ENCODE measurements at places on chromosomes 11 and 22.

GRCh38 chr11:117435326-117435725 lies 107.7 kb downstream of the CEP164 start:
- no peak for DNase-seq

DNA sequence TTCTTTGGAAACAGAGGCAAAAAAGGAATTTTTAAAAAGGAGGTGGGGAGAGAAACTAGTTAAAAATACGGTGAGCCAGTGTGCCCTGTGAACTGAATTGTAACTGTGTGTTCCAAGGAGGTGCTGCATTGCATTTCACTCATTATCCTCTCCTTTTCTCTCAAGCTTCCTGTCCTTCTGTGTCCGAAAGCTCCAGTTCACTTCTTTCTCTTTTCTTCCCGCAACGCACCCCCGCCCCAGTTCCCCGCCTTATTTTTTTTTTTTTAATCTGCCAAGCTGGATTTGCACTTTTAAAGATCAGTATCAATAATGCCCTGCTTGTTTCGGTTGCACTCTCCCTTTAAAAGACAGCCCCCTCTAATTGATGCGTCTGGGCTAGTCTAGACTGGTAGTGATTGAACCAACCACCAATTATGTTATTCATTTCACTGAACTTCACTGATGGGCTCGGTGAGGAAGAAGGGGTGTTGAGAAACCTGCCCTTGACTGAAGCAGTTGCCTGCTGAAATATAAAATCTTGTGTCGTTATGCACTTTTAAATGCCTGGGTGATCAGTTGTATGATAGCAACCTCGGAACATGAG lies 18.5 kb downstream of the BLID start:
- DNase-seq: peak; percentile 74

DNA sequence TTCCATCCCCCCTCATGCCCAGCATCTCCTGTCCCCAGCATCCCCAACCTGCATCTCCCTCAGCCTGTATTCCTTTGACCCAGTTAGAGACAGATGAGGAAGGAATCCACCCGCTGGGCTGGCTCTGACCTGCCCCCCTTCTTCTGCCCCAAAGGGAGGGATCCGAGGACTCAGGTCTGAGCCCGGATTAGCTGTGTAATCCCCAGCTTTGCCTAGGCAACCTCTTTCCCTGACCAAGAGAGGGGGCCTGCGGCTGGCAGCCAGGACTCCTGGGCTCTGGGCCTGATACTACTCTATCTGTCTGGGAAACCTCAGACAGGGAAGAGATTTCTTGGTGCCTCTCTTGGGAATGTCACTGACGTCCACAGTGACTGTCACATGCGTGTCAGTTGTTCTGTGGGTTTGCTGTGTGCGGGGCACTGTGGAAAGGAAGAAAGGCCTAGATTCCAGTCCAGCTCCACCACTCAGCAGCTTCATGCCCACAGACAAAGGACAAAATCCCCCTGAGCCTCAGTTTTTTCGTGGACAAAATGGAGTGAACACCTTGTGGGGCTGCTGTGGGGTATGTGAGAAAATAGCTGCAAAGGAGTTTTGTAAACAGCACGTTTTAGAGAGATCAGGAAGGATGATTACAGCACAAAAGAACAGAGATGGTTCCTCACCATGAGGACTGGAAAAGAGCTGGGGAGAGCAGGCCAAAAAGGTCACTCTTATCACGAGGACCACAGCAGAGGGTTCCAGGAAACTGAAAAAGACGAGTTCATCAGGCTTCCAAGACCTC lies 1.3 kb upstream of the NDUFV1 start:
- DNase-seq: no peak

DNA sequence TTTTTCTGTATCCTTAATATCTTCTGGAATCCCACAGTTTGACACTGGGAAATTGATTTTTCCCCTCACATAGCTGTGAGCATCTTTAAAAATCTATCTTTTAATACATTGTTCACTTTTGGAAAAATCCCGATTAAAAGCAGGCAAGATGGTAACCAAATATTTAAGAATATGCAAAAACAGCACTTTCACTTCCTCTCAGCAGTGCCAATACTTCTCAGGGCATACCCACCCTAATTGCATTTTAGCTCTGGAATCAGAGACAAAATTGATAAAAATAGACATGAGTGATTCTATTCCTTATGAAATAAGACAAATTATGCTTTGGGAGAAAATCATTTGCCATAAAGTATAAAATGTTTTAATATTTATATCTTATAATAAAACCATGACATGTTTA lies 168.5 kb upstream of the CCDC90B start:
- no peak for DNase-seq

- peak; percentile 51 for DNase-seq
Measured at GRCh38 chr11:106087815-106088435, 10.5 kb downstream of the AASDHPPT start.

DNA sequence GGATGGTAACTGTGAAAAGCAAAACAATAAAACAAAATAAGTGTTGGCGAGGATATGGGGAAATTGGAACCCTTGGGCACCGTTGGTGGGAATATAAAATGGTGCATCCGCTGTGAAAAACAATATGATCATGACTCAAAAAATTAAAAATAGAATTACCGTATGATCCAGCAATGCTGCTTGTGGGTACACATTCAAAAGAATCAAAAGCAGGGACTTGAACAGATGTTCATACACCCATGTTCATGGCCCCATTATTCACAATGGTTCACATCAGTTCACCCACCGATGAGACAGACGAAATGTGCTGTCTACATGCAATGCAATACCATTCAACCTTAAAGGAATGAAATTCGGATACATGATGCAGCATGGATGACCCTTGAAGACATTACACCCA lies 1.2 kb upstream of the DERL3 start:
- DNase-seq: no peak

DNA sequence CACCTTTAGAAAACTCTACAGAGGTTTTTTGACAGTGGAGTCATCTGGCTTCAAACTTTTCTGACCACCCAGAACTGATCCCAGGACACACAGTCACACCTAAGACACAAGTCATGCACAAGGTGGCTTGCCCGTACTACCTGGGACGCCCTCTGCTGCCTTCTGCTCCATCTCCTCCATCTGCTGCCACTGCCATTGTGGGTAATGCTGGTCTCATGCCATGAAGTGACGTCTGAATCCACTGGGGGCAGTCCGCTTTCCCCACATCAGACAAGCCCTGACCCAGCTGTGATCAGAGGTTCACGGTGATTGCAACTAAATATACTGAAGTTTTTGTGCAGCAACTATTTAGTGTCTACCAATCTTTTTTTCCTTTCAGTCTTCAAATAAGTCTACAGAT lies 5.4 kb upstream of the NDUFS8 start:
- no peak for DNase-seq

- no peak for DNase-seq
Measured at GRCh38 chr11:48003926-48004325, 23.6 kb downstream of the PTPRJ start.

- DNase-seq: no peak
Measured at GRCh38 chr11:103898577-103899336, 137.7 kb upstream of the DDI1 start.

- no peak for DNase-seq
Measured at GRCh38 chr11:46677991-46678740, 22.3 kb downstream of the ARHGAP1 start.

DNA sequence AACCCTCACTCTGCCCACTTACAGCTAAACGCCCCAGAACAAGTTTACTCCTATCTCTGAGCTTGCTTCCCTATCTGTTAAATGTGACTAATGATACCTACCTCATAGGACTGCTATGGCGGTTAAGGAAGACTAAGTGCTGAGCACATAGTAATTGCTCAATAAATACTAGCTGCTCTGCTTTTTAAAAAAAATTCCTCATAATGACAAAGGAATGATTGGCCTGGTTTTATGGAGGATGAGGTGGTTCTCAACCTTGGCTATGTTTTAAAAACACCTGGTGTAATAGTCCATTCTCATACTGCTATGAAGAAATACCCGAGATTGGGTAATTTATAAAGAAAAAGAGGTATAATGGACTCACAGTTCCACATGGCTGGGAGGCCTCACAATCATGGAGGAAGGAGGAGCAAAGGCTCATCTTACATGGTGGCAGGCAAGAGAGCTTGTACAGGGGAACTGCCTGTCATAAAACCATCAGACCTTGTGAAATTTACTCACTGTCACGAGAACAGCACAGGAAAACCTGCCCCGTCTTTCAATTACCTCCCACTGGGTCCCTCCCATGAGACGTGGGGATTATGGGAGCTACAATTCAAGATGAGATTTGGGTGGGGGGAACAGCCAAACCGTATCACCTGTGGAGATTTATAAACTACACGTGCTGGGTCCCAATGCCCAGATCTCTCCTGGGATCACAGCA lies 127.2 kb upstream of the SYT13 start:
- no peak for DNase-seq

DNA sequence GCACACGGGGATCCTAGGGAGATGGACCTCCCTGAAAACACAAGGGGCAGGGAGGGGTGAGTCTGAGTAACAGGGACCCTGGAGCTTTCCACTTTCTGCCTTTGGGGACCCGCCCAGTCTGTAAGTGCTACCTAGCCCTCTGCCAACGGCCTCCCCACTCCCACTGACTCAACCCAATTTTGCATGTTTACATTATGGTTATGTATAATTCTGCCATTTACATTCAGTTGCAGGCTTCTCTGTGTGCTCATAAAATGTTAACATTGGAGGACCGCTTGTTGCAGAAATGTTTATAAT lies 105.8 kb downstream of the DSCAML1 start:
- DNase-seq: no peak

DNA sequence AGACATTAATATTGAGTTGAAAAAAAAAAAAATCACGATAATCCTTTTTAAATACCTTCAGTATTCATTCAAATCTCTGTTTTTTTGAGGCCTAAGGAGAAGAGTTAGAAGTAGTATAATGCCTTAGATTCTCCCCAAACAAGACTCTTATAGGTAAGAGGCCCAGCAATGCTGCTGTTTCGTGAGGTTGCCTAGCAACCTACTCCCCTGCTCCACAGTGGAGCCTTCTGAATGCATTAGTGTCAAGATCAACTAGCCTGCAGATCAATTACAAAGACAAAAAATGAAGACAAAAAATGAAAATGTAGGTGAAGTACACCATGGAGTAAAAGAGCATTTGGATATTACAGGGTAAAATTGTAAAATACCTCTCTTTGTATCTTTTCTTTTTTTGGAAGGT lies 229.8 kb upstream of the LUZP2 start:
- no peak for DNase-seq

GRCh38 chr11:64268025-64268892 lies 16.2 kb downstream of the BAD start:
- peak; percentile 25 for DNase-seq

DNA sequence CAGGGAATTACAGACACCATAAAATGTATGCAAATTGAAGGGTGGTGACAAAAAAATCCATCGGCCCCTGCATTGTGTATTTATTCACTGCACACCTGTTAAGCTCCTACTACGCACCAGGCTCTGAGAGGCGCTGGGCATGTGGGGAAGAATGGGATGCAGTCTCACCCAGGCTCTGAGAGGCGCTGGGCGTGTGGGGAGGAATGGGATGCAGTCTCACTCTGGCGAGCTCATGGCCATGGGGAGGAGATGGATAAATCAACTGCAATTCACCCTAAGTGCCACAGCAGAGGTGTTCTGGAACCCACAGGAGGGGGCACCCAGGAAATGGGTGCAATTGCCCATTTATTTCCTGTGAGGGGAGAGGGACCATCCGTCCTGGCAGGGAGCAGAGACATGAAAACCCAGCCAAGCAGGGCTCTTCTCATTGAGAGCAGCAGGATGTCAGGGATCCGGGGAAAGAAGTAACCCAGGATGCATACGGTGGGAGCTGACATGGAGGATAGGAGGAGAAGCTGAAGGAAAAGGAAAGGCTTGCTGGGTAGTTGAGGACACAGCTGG lies 798.7 kb downstream of the TBC1D22A start:
- no peak for DNase-seq

GRCh38 chr11:44604171-44604581 lies 38.7 kb downstream of the CD82 start:
- DNase-seq: no peak

- no peak for DNase-seq
Measured at GRCh38 chr11:2387266-2387987, 10.3 kb downstream of the CD81 start.

DNA sequence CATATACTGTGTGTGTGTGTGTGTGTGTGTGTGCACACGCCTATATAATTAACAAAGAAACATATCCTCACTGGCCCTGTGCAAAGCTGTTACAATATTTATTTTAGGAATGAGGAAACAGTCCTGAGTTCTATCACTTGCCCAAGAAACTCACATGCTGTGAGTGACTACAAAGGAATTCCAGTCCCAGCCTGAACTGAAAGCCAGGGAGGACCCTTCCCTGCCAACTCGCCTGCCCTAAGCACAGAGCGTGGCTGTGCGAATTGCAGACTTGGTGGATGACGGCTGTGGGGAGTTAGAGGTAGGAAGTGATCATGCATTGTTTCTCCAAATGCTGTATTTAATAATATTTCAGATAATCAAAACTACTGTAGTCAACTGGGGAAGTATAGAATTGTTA lies 26.4 kb upstream of the CD5 start:
- peak; percentile 39 for DNase-seq

- DNase-seq: no peak
Measured at GRCh38 chr11:29063630-29064361, 953.0 kb downstream of the KCNA4 start.

- DNase-seq: peak; percentile 14
Measured at GRCh38 chr11:1832211-1832919, 2.4 kb upstream of the SYT8 start.

- no peak for DNase-seq
Measured at GRCh38 chr11:14541192-14541947, 21.2 kb upstream of the PSMA1 start.

DNA sequence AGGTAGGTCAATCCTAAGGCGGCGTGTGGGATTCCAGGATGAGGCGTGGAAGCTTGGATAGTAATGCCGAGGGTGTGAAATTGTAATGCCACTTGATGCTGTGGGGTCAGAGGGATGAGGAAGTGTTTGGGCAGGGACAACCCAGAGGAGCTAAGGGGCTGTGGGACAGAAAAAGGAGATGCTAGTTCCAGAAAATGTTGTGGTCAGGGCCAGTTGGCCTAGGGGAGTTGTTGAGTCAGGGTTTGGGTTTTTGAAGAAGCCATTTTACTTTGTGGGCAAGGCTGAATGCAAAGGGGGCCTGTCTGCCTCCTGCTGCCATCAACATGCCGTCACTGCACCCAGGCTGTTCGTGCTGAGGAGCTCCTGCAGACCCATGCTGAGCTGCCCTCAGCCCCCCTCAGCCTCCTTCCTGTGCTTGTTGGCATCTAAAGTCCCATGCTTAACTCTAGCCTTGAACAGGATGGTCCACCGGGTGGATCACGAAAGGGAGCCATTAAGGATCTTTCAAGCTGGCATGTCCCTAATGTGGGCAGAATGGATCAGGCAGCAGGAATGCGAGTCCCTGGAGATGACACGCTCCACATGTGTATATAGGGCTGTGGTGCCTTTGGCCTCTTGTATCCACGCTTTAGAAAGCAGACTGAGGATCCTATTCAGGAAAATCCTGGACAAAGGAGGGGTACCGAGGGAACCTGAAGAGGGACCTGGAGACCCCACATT lies 2.1 kb downstream of the C11orf16 start:
- no peak for DNase-seq

- no peak for DNase-seq
Measured at GRCh38 chr11:8221917-8222495, 41.7 kb downstream of the LMO1 start.

Measured in fibroblast of upper back skin (primary cell).